ENCODE measurements at places on chromosomes 2 and 18.

- DNase-seq, result no peak
These were observed 216.1 kb downstream of the HAUS1 start for GRCh38 chr18:46320297-46320696.

- DNase-seq, result no peak
These were observed 86.0 kb downstream of the DTNB start for GRCh38 chr2:25587361-25587760.

DNA sequence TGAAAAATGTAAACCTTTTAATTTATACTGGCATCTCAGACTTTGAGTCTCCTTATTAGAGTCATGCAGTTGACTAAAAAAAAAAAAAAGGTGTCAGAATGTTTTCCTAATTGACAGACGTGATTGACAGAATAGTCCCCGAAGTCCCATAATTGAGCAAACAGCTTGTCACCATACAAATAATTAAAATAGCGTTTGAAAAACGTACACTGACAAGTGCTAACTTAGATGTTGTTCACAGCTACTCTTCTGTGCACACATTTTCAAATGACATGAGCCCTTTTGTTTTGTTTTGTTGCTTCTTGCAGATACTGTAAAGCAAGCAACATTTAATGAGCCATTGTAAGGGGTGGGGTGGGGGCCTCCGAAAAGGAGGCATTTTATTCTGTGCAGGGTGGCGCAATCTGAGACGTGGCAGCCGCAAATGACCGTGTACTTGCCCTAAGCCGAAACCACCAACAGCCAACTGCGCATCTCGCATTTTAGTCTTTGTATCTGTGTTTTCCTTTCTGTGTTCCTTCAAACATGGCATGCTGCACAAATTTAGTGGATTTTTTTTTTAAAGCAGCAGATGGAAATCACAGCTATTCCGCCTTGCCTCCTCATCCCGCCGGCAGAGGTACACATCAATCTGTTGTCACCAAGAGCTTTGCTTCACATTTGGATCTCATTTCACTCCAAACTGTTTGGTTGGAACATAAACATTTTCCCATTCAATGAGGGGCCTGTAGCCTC is 52.4 kb downstream of the LPIN1 start:
- no peak for DNase-seq

GRCh38 chr2:177588671-177589070 is 196.1 kb downstream of the AGPS start:
- DNase-seq, result no peak

- DNase-seq, result no peak
These were observed 79.8 kb downstream of the CCDC150 start for GRCh38 chr2:196719110-196719872.

- no peak for DNase-seq
These were observed 58.8 kb downstream of the RND3 start for GRCh38 chr2:150428641-150429040.

Data from activated effector memory CD4-positive, alpha-beta T cell treated with Interleukin-2 at 50 U/mL for 16 hours (primary cell).